ENCODE measurements at places on chromosomes 4 and X. TPM values are rescaled to one million over a fixed set of nuclear protein-coding genes. Genes with fewer than 3 reads are reported as not detected.

The CT47B1 gene
- total RNA-seq = not detected

The KLHL13 gene
- total RNA-seq = 39.1 TPM

The CXXC4 gene
- 0.09 TPM for total RNA-seq

The NOX1 gene
- 0.14 TPM for total RNA-seq

The UNC5C gene
- 0.28 TPM for total RNA-seq

The HMX1 gene
- total RNA-seq = not detected

The DDIT4L gene
- total RNA-seq = 5.9 TPM

The IL2 gene
- not detected for total RNA-seq

The HSD17B10 gene
- 101 TPM for total RNA-seq

The COL25A1 gene
- 0.57 TPM for total RNA-seq

The OPN1LW gene
- not detected for total RNA-seq

The MAGEE1 gene
- total RNA-seq = 1.1 TPM

The RHOXF2 gene
- total RNA-seq = not detected

The PAGE2B gene
- 0.28 TPM for total RNA-seq

The PABPC4L gene
- 1.5 TPM for total RNA-seq

The CNGA1 gene
- not detected for total RNA-seq

The C4orf51 gene
- total RNA-seq = not detected

The CTAG2 gene
- total RNA-seq = not detected

The S100G gene
- total RNA-seq = not detected

The DRD5 gene
- not detected for total RNA-seq

The ANXA10 gene
- 25.3 TPM for total RNA-seq

The ALB gene
- 0.09 TPM for total RNA-seq

The ZAR1 gene
- not detected for total RNA-seq

The PAK3 gene
- 1.6 TPM for total RNA-seq

The VCX gene
- not detected for total RNA-seq

The PLCXD1 gene
- total RNA-seq = 2.6 TPM

The PAGE4 gene
- not detected for total RNA-seq

The SNCA gene
- total RNA-seq = 43.2 TPM

The HSFX3 gene
- total RNA-seq = not detected

The TCP11X2 gene
- not detected for total RNA-seq

The TIMP1 gene
- total RNA-seq = 1,537 TPM

Measured in smooth muscle cell of bladder (primary cell).